Stimulated activated CD4-positive, alpha-beta T cell treated with anti-CD3 and anti-CD28 coated beads, Interleukin-1b, Interleukin-23, amount 100 ng/mL, for 48 hours (primary cell): ENCODE measurements at places on chromosomes 11 and 22.

GRCh38 chr22:43409800-43410199, 2.0 kb upstream of the MPPED1 start:
- DNase-seq: no peak

GRCh38 chr11:2731130-2732125, 31.6 kb upstream of the KCNQ1OT1 start:
- no peak for DNase-seq

GRCh38 chr11:1518301-1518700, 31.7 kb upstream of the MOB2 start:
- DNase-seq: no peak

DNA sequence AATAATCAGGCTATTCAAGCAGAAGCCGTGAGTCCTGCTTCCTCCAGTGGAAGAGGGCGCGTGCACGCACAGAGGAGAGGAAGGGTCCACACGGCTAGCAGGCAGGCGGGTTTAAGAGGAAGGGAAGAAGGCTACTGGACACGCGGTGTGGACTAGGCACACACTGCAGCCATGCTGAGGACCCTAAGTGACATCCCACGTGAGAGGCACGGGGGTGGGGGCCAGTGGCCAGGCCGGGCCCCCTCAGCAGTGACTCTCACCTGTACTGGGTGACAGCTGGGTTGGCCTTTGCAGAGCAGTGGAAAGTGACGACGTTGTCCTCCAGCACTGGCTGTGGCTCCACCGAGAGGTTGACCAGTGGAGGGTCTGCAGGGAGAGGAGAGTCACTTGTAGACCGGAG, 100.6 kb downstream of the ST3GAL4 start:
- DNase-seq: no peak

GRCh38 chr11:833114-833791, 501 bp downstream of the CD151 start:
- DNase-seq: no peak

- DNase-seq: no peak
These were observed 15.4 kb downstream of the DSCAML1 start for GRCh38 chr11:117781627-117782026.

GRCh38 chr11:78782725-78783124, 208.1 kb upstream of the NARS2 start:
- DNase-seq: no peak

GRCh38 chr11:57410287-57410686, 16.6 kb downstream of the SLC43A3 start:
- no peak for DNase-seq

GRCh38 chr11:6273188-6273587, 13.6 kb downstream of the CCKBR start:
- DNase-seq: no peak
